Gastrocnemius medialis (tissue), 4 donors: ENCODE measurements at places on chromosomes 2 and 18.

- no peak for DNase-seq
These were observed 384.3 kb upstream of the LYPD1 start for GRCh38 chr2:133054297-133054696.

GRCh38 chr2:161283926-161284325 lies 24.3 kb upstream of the PSMD14 start:
- DNase-seq = no peak

GRCh38 chr2:25292408-25292807 lies 49.3 kb downstream of the DNMT3A start:
- no peak for DNase-seq

- DNase-seq = no peak
These were observed 999 bp downstream of the INSIG2 start for GRCh38 chr2:118089139-118089800.

GRCh38 chr18:13254971-13255927 lies 36.7 kb downstream of the LDLRAD4 start:
- DNase-seq = no peak

GRCh38 chr2:144099340-144099739 lies 420.6 kb downstream of the ZEB2 start:
- DNase-seq = no peak

DNA sequence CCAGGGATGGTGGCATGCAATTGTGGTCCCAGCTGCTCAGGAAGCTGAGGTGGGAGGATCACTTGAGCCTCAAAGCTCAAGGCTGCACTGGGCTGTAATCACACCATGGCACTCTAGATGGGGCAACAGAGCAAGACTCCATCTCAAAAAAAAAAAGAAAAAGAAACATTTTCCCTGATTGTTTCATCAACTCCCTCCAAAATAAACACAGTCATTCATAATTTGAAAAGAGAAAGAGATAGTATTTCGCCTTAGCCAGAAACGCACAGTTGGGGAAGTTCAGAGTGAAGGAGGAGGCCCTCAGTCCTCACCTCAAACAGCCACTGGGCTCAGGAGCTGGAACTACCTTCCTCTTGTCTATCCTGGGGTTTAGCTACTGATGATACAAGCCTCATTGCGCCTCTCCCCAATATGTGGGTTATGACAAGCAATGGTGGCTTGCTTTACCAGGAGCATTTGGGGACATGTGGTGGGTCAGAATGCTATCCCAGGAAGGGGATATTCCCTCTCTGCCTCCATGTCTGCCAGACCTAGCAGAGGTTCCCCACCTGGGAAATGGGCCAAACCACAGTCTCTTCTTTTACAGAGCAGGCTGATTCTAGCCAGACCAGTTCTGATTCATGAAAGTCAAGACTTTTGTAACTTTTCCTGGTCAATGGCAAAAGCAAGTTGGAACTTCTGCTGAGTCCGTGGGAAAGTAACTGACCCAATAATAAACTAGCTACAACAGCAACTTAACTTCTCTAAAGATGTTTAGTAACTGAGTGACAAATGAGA lies 22.2 kb upstream of the TMEM87B start:
- peak; percentile 41 for DNase-seq

- no peak for DNase-seq
These were observed 76.6 kb upstream of the BCL2L11 start for GRCh38 chr2:111044066-111044465.

- no peak for DNase-seq
These were observed 357.9 kb upstream of the NRP2 start for GRCh38 chr2:205324355-205324754.

DNA sequence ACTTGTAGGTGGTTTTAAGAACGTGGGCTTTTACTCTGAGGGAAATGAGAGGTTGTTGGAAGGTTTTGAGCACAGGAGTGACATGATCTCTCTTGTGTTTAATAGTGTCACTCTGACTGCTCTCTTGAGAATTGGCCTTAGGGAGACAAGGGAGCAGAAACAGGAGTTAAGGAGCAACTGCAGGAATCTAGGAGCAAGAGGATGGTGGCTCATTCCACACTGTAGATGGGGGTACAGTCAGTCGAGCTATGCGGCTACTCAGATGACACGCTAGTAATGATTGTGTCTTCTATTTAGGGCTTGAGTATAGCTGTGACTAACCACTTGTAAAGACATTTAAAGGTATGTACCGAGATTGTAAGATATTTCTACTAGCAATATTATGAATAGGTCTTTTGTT lies 87.4 kb downstream of the RPRM start:
- no peak for DNase-seq

DNA sequence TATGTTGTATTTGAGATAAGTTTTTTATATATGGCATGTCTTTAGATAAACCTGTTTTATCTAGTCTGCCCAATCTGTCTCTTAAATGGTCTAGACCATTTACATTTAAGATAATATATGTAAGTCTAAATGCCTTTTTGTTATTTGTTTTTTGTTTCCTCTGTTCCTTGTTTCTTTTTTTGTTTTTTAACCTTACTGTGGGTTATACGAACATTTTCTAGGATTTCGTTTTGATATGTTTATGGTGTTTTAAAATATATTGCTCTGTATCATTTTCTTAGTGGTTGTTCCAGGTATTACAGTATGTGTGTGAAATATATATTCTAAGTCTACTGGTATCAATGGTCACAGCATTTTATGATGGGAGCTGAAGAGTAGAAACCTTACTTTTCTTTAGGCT lies 13.3 kb downstream of the BCL2L11 start:
- no peak for DNase-seq

DNA sequence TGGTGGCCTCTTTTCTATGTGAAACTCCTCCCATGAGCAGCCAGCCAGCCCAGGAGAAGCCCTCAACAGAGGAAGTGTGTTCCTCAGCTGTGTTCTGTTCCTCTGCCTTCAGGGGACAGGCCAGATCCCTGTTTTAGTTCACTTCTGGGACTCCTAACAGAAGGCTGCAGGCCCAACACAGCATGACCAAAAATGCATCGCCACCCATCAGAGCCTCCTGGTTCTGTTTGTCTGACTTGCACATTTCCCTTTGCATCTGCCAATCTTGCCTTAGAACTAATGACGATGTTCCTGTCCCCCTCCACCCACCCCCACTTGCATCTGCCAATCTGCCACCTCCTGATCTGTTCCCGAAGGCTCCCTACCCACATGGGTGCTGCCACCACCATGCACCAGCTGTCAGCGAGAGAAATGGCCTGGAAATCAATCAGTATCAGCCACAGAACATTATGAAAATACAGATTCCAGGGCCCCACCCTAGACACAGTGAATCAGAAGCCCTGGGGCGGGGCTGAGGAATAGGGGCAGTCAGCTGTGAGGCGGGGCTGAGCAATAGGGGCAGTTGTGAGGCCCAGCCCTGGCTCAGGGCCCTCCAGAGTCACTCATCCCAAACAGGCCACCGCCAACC lies 51.0 kb downstream of the FAM168B start:
- DNase-seq = no peak

DNA sequence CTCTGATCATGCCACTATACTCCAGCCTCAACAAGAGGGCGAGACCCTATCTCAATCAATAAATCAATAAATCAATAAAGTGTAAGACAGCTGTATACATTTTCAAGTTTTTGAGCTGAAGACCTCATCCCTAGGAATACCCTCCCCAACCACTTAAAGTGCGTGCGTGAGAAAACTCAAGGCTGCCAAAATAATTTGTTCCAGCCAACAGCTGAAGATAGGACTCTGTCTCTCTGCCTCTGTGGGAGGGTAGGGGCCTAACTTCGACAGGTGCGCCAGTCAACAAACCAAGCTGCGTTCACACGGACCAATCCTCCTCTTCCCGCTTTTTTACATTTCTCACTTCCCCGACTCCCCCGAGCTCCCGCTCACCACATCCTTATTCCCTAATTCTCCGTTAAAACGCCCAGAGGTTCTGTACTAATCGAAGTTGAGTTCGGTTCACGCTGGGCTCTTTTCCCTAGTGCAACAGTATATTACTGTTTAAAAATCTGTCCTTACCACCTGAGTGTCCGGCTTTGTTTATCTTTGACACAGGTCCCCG lies 618 bp downstream of the POLR2D start:
- DNase-seq = no peak

DNA sequence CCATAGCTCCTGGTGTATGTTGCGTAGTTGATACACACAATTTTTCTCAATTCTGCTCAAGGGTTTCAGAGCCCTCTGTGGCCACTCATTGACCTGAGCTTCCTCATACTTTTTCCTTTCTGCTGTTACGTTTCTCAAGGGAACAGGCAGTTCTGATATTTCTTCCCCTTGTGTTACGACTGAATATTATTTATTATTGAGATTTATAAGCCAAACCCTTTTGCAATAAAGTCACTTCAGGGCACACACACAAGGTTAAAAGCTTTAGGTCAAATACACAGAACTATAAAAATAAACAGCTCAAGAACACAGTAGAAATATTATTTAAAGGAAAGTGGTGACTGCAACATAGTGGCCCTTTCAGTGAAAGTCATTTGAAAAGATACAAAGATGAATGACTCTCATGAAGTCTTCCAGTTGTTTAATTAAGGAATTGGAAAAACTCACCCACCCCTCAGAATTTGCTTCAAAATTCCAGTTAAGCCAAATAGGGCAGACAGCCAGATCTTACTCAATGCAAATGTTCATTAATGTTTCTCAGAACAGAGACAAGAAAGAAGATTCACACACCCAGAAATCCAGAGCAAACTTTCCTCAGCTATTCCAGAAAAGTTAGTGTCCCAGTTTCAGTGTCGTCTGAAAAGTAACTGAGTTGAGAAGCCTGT lies 179.7 kb downstream of the TRIB2 start:
- no peak for DNase-seq

- no peak for DNase-seq
These were observed 209.2 kb downstream of the ICOS start for GRCh38 chr2:204145791-204146190.

GRCh38 chr18:36075862-36076587 lies 8.7 kb upstream of the RPRD1A start:
- DNase-seq = no peak

DNA sequence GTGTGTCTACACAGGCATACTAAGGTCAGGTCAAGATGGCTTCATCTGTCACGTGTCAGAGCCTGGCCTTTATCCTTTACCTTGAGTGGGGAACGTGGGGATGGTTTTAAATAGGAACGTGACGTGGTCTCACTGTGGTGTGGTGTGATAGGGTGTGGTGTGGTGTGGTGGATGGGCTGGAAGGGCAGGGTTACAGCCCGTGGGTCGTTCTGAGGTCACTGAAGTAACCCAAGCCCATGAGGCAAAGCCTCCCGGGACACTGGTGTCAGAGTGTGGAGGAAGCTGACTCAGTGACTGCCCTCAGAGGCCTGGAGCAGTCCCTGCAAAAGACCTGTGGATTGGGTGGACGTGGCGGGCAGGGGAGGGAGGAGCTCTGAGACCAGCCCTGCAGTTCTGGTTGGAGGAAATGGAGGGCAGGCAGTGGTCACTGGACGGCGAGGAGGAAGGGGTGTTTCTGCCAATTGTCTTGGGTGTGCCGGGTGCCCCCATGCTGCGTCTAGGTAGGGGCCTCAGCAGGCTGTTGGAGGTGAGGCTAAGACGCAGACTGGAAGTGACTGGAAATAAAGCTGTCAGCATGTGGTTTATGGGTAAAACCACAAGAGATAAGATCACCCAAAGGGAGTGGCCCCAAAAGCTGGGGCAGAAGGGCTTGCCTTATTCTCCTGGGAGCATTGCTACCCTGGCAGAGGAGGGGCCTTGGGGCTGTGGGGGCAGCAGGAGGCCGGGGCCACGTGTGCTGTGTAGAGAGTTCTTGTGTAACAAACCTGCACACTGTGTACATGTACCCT lies 84.8 kb downstream of the SH3RF3 start:
- no peak for DNase-seq

DNA sequence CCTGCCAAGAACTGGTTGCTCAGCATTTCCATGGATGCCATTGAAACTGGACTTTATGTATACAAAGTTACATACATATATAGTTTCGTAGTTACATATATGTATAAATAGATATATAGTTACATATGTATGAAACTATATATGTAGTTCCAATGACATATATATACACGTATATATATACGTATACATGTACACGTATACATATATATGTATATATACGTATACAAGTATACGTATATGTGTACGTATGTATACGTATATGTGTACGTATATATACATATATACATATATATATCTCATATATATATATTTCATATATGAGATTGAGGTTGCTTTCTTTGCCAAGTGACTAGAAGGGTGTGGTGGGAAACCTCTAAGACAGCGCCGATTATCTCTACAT lies 10.6 kb upstream of the TMEM131 start:
- no peak for DNase-seq

DNA sequence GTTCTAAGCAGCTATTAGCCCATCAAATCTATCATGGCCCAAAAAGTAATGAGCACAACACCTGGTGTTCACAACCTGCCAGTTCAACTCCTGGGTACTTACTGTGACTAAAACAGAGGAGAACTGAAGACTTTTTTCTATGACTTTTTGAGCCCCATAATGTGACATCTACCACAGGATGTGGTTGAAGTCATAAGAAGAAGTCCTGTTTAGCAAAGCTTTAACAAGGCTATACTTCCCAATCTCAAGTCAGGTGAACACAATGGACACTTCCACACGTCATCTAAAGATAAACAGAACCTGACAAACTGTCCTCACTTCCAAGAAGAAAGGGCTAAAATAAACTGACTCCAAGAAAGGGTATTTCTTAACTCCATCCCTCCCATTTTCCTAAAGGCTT lies 138.8 kb downstream of the ATAD2B start:
- no peak for DNase-seq

- DNase-seq = no peak
These were observed 18.7 kb upstream of the IHH start for GRCh38 chr2:219079417-219079816.

DNA sequence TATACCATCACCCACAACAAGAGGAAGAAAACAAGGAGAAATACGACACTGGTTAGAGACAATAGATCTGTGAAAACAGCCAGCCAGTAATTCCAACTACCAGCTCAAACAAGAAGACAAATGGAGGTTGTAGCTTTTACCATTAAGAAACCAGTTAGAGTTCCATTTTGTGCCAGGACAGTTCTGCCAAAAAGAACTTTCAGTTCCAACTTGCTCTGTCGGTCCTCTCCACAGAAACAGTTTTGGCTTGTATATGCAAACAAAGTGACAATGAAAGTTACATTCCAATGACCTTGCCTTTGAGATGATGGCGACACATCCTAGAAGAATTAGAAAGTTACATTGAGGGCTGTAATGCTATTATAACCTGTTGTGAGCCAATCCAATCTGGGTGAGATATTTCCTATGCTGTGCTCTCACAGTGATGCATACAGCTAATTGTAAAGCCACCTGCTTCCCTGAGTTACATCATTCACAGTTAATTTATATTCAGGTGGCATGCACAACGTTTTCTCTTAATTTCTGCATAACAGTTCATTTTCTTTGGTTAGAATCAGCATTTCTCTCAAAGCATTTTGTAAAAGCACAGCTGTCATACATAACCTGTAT lies 1378.4 kb upstream of the PIK3C3 start:
- DNase-seq = no peak

DNA sequence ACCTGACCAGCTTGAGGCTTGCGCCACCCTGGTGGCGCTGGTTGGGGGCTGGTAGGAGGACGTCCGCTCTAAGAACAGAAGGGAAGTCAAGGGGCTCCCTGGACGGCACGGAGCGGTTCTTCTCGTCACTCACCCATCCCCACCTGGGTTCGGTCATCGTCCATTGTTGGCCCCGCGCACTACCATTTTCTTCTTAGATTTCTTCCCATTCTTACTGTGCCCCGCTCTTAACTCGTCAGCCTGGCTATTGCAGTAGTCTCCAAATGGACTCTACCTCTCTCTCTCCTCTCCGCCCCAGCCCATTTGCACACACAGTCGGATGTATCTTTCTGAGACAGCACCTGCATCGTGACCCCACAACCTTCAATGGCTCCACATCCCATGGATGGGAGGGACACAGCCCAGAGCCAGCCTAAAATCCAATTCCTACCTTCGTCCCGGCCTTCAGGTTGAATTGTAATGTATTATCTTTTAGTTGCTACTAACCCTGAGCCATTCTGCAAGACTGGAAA lies 814 bp upstream of the RAB1A start:
- DNase-seq = no peak
